ENCODE measurements at places on chromosomes 3 and 15.

DNA sequence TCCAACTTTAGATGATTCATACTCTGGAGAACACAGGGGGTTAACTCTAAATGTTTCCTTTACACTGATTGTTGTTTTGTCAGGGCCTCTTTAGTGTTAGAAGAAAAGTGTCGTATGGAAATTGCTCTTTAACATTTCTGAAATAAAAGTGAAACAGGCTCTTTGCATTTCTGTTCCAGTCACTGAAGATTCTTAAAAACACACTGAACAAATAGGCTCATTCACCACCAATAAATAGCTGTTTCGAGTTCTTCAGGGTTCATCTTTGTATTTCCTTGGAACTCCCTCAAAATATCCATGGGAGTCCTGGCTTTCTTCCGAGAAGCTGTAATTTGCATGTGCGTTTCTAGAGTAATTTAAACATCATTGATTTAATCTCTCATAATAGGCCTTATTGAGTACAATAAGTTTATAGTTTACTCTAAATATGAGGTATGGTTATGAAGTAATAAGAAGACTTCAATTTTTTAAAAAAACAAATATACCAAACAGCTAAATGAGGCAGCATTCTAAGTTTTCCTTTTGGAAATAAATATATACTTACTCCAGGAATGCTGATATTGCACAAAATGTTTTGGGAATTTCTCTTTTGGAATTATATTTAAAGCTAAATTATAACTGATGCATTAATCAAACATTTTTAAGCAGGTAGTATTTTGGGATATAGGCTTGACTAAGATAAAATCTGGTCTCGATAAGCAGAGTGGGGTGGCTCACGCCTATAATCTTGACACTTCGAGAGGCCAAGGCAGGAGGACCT, 327.4 kb downstream of the EPHA3 start:
- no peak for DNase-seq

DNA sequence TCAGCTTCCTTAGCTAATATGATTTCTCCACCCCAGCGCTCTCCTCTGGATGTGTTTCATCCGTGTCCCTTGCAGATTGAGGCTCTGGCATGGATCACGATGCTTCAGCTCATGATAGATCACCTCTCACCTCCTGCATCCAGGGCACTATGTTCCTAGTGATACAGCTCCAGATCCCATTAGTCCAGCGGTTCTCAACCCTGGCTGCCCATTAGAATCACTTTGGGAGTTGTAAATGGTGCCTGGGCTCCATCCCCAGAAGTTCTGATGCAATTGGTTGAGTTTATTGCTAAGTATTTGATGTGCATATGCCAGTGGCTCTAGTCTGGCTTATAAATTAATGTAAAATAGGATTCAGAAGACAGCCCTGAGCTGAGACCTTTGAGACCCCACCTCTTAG, 34.5 kb downstream of the INSYN1 start:
- DNase-seq = no peak

- DNase-seq = peak; percentile 98
Observed at GRCh38 chr15:84681831-84682230, 23.8 kb upstream of the NMB start.

DNA sequence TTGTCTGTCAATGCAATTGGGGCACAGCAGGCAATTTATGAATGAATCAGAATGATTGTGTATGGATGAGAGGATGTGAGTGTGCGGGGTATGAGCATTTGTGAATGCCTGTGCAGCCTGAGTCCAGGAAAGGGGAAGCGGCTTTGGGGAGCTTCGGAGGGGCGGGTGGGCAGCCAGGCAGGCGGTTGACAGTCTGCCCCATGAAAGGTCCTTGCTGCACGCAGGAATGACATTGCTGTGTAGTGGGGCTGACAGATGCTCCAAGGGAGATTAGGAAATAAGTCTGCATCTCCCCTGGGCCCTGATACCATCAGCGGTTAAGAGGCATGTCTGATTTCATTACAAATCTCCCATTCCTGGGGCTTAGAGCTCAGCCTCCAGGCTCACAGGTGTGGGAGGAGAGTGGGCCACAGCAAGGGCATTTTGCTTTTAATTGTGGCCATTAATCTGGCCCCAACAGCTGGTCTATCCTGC, 26.4 kb upstream of the TSPAN3 start:
- DNase-seq = no peak

DNA sequence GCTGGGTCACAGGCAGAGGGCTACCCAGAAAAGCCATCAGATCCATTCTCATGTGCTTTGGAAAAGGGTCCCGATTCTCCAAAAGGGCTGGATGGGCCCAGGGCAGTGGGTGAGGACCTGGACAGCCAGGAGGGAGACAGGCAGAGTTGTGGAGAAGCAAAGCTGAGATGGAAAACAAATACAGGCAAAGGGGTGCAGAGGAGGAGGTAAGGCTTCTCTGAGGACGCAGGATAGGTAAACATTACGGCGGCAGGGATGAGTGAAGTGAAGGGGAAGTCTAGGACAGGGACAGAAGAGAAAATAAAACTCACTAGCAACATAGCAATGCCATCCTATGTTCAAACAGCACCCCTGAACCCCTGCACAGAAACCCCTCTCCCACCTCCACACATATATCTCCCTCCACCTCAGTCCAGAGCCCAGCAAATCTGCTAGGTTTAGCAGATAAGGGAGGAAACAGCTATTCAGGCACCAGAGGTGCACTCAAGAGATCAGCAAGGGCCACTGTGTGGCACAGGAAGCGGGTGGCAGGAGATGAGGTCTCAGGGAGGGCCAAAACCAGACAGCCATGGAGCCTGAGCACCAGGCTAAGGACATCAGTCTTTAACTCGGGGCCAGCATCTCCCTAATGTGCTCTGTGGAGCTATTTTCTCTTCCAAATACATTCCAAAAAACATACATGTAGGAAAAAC, 51.3 kb downstream of the HOMER2 start:
- no peak for DNase-seq

DNA sequence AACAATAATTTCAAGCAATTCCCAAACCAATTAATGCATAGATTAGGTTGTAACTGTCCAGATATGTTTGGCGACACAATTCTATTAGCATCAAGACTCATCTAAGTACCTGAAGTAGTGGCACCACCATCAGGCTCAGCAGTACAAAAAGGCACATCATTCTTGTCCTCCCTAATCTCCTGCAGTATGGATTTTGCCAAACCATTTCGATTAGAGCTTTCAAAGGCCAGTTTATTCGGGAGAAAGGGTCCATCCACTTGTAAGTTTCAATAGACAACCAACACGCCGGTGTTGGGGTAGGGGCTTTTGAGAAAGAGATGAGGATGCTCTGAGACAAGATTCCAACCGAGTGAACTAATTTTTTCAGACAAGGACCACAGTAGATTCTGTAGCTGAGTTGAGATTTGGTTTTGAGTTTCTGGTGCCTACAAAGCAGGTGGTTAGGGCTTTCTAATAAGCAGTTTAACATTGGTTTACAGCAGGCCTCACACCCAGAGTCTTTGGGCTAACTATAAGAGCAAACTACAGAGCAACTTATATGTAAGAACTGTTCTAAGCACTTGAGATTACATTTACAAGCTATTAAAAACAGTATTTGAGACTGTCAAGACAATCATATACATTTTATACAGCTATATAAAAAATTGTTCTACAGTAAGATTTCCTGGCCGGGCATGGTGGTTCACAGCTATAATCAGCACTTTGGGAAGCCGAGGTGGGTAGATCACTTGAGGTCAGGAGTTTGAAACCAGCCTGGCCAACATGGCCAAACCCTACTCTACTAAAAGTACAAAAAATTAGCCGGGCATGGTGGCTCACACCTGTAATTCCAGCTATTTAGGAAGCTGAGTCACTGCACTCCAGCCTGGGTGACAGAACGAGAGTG, 4.5 kb downstream of the RPL22L1 start:
- DNase-seq = no peak

- no peak for DNase-seq
Observed at GRCh38 chr15:75872403-75872990, 29.2 kb downstream of the UBE2Q2 start.

GRCh38 chr15:76987896-76988860, 6.7 kb upstream of the PSTPIP1 start:
- no peak for DNase-seq

DNA sequence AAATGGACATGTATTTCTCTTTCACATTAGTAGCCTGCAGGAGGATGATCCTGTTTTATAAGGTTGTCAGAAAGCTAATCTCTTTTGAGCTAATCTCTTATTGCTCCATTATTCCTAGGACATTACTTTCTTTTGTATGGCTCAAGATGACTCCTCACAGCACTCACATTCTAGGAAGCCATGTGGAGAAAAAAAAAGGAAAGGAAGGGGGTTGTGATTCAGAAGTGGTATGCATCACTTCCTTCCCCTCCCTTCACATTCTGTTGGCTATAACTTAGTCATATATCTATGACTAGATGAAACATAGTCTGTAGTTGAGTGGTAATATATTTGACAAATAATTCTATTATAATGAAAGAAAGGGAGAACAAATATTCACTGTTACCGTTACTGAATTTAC, 168.8 kb upstream of the TTC14 start:
- DNase-seq = peak; percentile 89

DNA sequence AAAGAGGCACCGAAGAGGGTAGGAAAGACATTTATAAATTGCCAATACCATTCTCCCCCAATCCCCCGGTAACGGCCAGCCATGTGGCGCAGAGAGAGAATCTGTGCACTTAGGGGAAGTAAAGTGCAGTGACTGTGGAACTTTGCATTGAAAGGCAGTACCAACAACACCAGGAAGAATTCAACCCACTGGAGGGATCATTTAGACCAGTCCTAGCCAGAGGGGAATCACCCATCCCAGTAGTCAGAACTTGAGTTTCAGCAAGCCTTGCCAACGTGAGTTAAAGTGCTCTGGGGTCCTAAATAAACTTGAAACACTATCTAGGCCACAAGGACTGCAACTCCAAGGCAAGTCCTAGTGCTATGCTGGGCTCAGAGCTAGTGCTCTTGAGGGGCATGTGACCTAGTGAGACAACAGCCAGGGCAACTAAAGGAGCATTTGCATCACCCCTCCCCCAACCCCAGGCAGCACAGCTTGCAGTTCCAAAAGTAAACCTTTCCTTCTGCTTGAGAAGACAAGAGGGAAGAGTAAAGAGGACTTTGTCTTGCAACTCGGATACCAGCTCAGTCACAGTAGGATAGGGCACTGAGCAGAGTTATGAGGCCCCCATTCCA, 15.0 kb downstream of the CEP70 start:
- no peak for DNase-seq

- no peak for DNase-seq
Observed at GRCh38 chr3:52119826-52120225, 34.4 kb downstream of the POC1A start.

GRCh38 chr3:113100063-113100462, 109.3 kb downstream of the GTPBP8 start:
- DNase-seq = no peak

DNA sequence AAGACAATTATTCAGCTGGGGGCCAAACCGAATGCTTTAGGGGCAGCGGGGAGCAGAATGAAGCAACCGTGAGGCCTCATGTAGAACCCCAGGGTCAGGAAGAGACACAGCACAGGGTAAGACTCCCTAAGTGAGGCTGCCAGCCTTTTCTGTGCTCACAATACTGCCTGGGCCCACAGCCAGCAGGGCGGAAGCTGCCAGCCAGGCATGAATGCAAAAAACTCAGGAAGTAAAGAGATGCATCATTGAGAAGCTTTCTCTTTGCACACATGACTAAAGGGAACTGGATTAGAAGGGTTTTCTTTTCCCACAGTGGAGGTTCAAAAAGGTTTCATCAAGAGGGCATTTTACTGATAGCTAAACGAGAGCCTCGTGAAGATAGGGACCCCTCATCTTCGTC, 33.3 kb downstream of the CA12 start:
- DNase-seq = peak; percentile 64

DNA sequence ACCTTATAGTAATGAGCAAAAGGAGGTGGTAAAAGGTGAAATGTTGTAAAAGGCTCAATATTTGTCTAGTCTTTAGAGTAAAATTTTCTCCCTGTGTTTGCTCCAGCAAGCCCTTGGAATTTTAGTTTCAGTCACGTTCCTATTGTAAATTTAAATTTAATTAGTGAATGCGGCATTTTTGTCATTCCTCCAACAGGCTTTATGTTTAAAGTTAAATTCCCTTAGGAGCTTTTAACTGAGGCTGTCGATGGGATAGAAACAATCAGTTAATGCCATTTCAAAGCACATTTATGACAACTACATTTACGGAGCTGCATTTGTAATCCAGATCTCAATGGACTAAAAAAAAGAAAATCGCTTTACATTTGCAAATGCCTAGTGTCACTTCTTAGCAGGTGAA, 868 bp upstream of the GADL1 start:
- no peak for DNase-seq

- DNase-seq = no peak
Observed at GRCh38 chr3:56115698-56116097, 352.6 kb downstream of the ERC2 start.

DNA sequence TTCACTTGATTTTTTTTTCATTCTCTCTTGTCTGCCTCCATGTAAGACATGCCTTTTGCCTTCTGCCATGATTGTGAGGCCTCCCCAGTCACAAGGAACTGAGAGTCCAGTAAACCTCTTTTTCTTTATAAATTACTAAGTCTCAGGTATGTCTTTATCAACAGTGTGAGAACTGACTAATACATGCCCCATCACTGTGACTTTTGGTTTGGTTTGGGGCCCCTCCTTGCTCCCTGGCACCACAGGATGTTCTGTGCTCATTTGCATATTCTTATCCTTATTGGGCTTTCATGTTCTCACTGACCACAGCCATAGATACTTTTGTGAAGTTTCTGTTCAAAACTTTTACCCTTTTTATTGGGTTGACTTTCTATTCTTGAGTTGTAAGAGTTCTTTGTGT, 3.8 kb upstream of the PRR20G start:
- DNase-seq = no peak

DNA sequence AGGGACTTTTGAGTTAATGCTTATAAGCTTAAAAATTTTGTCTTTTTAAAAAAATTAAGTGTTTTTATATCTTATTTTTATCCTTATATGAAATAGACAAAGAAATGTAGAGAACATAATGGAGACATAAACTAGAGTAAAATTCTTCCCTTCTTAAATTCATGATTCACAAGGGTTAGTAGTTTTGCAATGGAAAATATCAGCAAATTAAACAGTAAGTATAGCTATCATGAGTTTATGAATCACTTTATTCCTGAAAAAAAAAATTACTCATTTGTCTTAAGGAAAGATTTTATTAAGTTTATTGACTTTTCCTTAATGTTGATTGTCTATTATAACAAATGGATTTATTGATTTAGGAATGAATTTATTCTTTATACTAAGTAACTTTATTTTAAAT, 4.3 kb downstream of the ATP6V1A start:
- DNase-seq = no peak

- DNase-seq = no peak
Observed at GRCh38 chr3:32454731-32455608, 47.7 kb downstream of the CMTM6 start.

DNA sequence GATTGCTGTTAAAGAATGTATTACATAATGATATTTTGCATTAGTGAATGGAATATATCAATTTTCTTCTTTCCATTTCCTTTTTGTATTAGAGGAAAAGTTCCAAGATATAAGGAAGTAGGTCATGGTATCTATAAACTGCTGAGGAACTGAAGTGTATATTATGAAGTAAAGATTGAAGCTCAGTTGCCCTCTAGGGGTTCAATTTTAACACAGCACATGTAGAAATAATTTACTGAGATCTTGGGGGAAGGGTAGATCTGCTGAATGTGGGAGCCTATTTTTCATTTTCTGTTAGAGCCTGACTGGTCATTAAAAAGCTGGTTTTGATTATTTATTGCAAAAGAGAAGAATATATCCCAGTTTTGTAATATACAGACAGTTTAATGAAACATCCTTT, 45.2 kb downstream of the CMC1 start:
- DNase-seq = peak; percentile 41

Measured in iris pigment epithelial cell (primary cell).